ENCODE measurements at places on chromosomes 1 and 21. TPM values are rescaled to one million over a fixed set of nuclear protein-coding genes. Genes with fewer than 3 reads are reported as not detected.

DNA sequence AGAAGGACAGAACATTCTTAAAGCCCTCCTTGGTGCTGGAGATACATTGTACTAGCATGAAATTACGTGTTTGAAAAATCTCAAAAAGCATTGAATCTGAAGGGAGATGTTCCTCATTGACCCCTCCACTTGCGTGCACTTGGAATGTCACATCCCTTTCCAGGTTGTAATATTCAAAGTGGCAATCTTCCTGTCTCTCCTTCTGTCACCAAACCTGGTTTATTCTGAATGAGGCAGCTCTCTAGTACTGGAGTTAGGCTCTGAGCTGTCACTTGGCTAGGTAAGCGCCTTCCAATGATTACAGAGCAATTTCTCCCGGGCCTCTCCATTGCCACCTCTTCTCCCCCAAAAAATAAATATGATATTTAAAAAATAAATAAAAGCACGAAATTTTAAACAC is 855 bp downstream of the DSCAM start:
- H3K4me1 ChIP-seq = peaks cover 6% of the 10 kb centered on the region
- H3K27me3 ChIP-seq = peaks cover 68% of the 10 kb centered on the region
- no peak for DNase-seq

- H3K27me3 ChIP-seq = peaks cover 34% of the 10 kb centered on the region
- H3K4me1 ChIP-seq = no peaks in the 10 kb centered on the region
- no peak overlapping the region for H3K27ac ChIP-seq
- H3K36me3 ChIP-seq = no peaks in the 10 kb centered on the region
- DNase-seq = no peak
- H3K4me3 ChIP-seq = no peak overlapping the region
Observed at GRCh38 chr1:29342351-29342750, 106.0 kb downstream of the PTPRU start.

GRCh38 chr1:23209770-23210169 is 7.5 kb downstream of the HTR1D start:
- no peaks in the 10 kb centered on the region for H3K4me1 ChIP-seq
- DNase-seq = no peak
- no peak overlapping the region for H3K27ac ChIP-seq
- H3K27me3 ChIP-seq = peaks cover 19% of the 10 kb centered on the region
- no peak overlapping the region for H3K4me3 ChIP-seq

Gene SYT6
- 1.2 TPM for total RNA-seq

Gene RNU1-3
- 3,923 TPM for total RNA-seq

Gene CFHR2
- not detected for total RNA-seq

Gene PMF1
- total RNA-seq = 77.7 TPM

DNA sequence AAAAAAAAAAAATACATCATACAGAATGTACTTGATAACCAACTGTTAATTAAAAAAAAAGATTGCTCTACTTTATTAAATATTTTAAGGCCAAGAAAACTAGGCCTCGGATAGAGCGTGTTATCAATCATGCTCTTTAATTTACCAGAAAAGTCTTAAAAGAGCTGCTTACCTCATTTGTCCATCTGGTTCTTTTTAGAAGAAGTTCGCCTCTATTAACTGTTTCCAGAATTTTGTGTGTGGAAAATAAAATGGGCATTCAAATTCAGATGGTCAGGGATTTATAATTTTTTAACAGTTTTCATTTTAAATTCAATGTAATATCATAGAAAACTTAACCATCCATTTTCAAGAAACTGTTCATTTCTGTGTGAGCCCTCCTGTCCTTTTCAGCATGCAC is 53.8 kb downstream of the KCNK1 start:
- H3K27ac ChIP-seq = no peak overlapping the region
- H3K4me3 ChIP-seq = no peak overlapping the region
- peaks cover 11% of the 10 kb centered on the region for H3K4me1 ChIP-seq
- DNase-seq = no peak
- no peaks in the 10 kb centered on the region for H3K27me3 ChIP-seq

- no peak overlapping the region for H3K27ac ChIP-seq
- H3K4me3 ChIP-seq = no peak overlapping the region
- H3K36me3 ChIP-seq = no peaks in the 10 kb centered on the region
- DNase-seq = no peak
- H3K4me1 ChIP-seq = peaks cover 9% of the 10 kb centered on the region
Observed at GRCh38 chr1:119364640-119365039, 3.9 kb upstream of the HAO2 start.

DNA sequence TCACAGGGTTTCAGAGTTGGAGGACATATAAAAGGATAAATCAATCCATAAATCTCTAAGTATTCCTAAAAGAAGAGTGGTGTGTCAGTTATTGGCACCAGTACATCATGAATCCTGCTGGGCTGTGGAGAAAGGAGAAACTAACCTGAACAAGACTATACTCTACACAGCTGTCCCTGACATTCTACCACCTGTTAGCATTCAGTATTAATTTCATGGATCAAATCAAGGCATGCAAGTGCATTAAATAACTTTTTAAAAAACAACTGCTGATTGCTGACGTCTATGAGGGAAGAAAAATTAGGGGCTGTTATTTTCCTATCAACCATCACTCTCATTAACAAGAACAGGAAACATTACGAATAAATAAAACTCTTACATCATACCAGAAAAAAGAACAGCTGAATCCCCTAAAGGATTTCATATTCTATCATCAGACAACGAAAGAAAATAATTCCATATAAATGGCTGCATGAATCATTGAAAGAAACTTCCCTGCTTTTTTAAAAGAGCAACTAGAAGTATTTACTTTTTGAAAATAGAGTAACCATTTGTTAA is 121.7 kb downstream of the ATF6 start:
- no peak for DNase-seq
- no peak overlapping the region for H3K4me3 ChIP-seq
- H3K27ac ChIP-seq = no peak overlapping the region
- peaks cover 18% of the 10 kb centered on the region for H3K36me3 ChIP-seq

- no peaks in the 10 kb centered on the region for H3K4me1 ChIP-seq
- H3K4me3 ChIP-seq = no peak overlapping the region
- H3K27ac ChIP-seq = no peak overlapping the region
- H3K27me3 ChIP-seq = peaks cover 21% of the 10 kb centered on the region
Observed at GRCh38 chr1:17711941-17712340, 43.2 kb upstream of the ACTL8 start.

- H3K36me3 ChIP-seq = no peaks in the 10 kb centered on the region
- H3K4me1 ChIP-seq = peaks cover 3% of the 10 kb centered on the region
- DNase-seq = no peak
Observed at GRCh38 chr1:167500283-167500860, 18.0 kb downstream of the CD247 start.

Gene STUM
- total RNA-seq = 0.55 TPM

Gene C1orf115
- total RNA-seq = 9.8 TPM

Gene SELENON
- total RNA-seq = 87.1 TPM

GRCh38 chr1:74771913-74772515 is 39.1 kb downstream of the TYW3 start:
- DNase-seq = no peak
- no peaks in the 10 kb centered on the region for H3K36me3 ChIP-seq

Gene FRRS1
- total RNA-seq = 8.6 TPM

DNA sequence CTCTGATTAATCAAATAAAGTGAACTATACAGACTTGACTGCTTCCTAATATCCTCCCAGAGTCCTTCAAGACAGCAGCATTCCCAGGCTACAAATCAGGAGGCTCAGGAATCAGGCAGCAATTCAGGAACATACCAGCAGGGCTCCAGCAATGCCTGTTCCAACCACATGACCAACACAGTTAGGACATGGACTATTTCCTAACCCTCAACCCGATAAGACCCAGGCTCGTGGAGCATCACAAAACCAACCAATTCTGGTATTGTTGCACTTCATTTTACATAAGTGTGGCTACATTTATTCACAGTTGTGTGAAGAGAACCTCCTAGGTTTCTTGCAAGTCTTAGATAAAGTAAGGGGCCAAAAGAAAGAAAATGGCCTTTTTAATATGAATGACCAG is 546.2 kb upstream of the ADGRL2 start:
- no peaks in the 10 kb centered on the region for H3K4me1 ChIP-seq
- H3K27me3 ChIP-seq = no peaks in the 10 kb centered on the region
- no peak overlapping the region for H3K27ac ChIP-seq
- no peak for DNase-seq

GRCh38 chr1:28887419-28887834 is 26.9 kb upstream of the EPB41 start:
- H3K36me3 ChIP-seq = no peaks in the 10 kb centered on the region
- H3K4me3 ChIP-seq = peak overlapping the region; percentile 87
- H3K27me3 ChIP-seq = peaks cover 10% of the 10 kb centered on the region
- no peak overlapping the region for H3K27ac ChIP-seq

GRCh38 chr1:109776206-109776835 is 12.6 kb upstream of the EPS8L3 start:
- H3K27me3 ChIP-seq = no peaks in the 10 kb centered on the region
- no peaks in the 10 kb centered on the region for H3K4me1 ChIP-seq
- H3K4me3 ChIP-seq = no peak overlapping the region
- no peak for DNase-seq
- H3K27ac ChIP-seq = no peak overlapping the region
- peaks cover 2% of the 10 kb centered on the region for H3K36me3 ChIP-seq

GRCh38 chr1:58966917-58967740 is 183.3 kb upstream of the JUN start:
- no peak overlapping the region for H3K4me3 ChIP-seq
- H3K36me3 ChIP-seq = no peaks in the 10 kb centered on the region
- H3K27ac ChIP-seq = no peak overlapping the region

DNA sequence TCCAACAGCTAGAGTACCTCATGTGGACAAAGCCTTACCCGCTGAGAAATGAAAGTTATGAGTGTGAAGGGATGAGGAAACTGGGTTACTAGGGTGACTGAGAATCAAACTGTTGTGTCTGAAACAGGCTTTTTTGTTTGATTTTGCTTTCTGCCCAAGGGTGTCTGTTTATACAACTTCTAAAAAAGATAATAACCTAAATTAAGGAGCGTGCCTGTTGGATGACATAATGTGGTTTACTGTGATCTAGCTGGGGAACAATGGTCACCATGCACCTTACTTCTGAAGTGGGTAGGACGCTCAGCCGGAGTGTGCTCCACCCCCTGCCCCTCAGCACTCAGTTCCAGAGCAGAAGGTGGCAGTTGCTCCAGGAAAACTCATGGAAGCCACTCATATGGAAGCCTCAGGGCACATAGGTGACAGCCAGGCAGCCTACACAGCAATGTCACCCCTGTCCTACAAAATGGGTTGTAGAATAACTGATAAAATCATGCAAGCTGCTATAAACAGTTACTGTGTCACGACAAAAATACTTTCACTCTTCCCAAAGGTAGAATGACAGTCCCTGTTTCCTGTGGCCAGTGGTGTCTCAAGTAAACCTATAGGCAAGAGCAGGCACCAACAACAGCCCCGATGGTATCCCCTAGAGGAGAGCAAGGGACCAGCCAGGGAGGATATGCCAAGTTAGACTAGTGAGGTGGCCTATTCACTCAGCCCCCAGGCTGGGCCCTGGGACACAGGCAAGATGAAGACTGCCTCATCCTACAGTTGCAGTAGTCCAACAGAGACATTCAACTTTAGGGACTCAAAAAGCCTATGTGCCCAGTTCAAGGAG is 29.3 kb downstream of the SIPA1L2 start:
- H3K27me3 ChIP-seq = no peaks in the 10 kb centered on the region
- peak overlapping the region; percentile 70 for H3K27ac ChIP-seq
- DNase-seq = no peak
- peaks cover 25% of the 10 kb centered on the region for H3K4me1 ChIP-seq
- peaks cover 11% of the 10 kb centered on the region for H3K36me3 ChIP-seq
- H3K4me3 ChIP-seq = no peak overlapping the region

- H3K36me3 ChIP-seq = no peaks in the 10 kb centered on the region
- H3K4me3 ChIP-seq = no peak overlapping the region
- no peaks in the 10 kb centered on the region for H3K27me3 ChIP-seq
Observed at GRCh38 chr1:208895820-208896219, 651.6 kb upstream of the PLXNA2 start.

Gene CPLANE2
- total RNA-seq = 16.5 TPM

GRCh38 chr1:18949686-18950400 is 6.6 kb downstream of the IFFO2 start:
- H3K4me1 ChIP-seq = peaks cover 44% of the 10 kb centered on the region
- peaks cover 3% of the 10 kb centered on the region for H3K36me3 ChIP-seq
- no peak for DNase-seq
- H3K27ac ChIP-seq = peak overlapping the region; percentile 89
- peak overlapping the region; percentile 7 for H3K4me3 ChIP-seq

DNA sequence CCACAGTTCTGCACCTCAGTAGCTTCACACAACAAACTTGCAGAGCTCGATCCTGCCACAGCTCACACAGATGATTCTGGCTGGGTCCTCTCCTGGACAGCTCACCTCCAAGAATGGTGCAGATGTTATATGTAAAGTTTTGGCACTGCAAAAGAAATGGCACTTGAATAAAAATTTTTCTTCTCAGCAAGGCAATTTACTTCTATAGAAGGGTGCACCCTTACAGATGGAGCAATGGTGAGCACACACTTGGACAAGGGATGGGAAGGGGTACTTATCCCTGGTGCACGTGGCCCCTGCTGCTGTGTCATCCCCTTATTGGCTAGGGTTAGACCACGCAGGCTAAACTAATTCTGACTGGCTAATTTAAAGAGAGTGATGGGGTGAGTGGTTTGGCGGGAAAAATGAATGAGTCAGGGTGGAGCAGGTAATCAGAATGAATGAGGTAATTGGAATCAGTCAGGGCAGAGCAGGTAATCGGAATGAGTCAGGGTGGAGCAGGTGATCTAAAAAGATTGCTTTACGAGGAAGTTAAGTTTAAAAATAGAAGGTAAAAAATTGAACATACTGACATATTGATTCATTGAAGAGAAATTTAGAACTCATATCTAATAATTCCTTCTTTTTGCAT is 12.0 kb upstream of the AADACL3 start:
- H3K27ac ChIP-seq = no peak overlapping the region
- H3K36me3 ChIP-seq = no peaks in the 10 kb centered on the region

Gene KTI12
- 8.3 TPM for total RNA-seq

DNA sequence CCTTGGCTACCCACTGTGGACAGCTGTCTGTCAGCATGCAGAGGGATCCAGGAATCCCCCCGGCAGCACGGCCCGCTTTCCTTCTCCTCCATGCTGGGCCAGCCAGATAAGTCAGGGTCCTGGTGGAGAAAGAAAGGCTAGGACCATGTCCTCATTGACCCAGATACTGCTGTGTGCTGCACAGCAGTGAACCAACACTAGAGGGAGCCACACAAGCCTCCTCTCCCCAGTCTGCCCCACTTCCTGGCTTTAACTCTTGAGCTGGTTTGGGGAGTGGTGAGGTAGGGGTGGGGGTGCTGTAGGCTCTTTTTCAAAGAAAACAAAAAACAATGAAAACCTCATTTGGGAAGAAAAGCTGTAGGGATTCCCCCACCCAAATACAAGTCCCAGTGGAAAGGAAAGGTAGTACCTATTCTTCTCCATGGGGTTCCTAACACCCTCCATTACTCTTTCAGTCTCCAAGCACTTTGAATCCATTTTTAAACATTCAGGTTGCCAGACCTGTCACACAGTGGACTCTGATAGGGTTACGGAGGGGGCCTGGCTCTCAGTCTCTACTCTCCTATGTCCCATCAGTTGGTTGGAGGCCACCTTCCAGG is 84.9 kb upstream of the CD1D start:
- H3K4me3 ChIP-seq = no peak overlapping the region
- H3K27me3 ChIP-seq = no peaks in the 10 kb centered on the region
- no peaks in the 10 kb centered on the region for H3K4me1 ChIP-seq
- H3K36me3 ChIP-seq = peaks cover 11% of the 10 kb centered on the region
- DNase-seq = no peak

GRCh38 chr1:43666608-43667007 is 16.7 kb downstream of the KDM4A start:
- H3K27ac ChIP-seq = no peak overlapping the region
- H3K4me3 ChIP-seq = no peak overlapping the region
- H3K36me3 ChIP-seq = peaks cover 52% of the 10 kb centered on the region
- no peak for DNase-seq

- peaks cover 3% of the 10 kb centered on the region for H3K36me3 ChIP-seq
- no peak overlapping the region for H3K4me3 ChIP-seq
- H3K27me3 ChIP-seq = no peaks in the 10 kb centered on the region
- no peak for DNase-seq
Observed at GRCh38 chr21:36861595-36862323, 104.7 kb downstream of the HLCS start.

All from progenitor cell of endocrine pancreas (in vitro differentiated cells).